ENCODE measurements at places on chromosomes 16 and 17.

DNA sequence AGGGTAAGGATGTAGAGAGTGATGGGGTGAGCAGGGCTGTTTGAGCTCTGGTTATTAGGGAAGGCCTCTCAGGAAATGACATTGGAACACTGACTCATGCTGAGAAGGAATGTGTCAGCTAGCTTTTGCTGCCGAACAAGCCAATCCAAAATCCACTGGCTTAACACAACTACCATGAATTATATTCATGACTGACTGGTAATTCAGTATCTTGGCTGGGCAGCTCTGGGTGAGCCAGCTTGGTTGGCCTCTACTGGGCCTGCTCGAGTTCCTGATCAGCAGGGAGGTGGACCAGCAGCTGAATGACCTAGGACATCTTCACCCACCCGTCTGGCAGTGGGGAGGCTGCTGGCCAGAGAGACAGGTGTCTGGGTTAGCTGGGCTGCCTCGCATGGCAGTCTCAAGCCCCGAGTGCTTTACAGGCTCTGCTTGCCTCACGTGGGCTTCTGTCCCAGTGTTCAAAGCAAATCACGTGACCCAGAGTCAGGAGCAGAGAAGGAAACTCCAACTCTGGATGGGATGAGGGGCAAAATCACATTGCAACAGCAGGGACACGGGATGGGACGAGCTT, 209.4 kb downstream of the KATNIP start:
- DNase-seq: no peak

DNA sequence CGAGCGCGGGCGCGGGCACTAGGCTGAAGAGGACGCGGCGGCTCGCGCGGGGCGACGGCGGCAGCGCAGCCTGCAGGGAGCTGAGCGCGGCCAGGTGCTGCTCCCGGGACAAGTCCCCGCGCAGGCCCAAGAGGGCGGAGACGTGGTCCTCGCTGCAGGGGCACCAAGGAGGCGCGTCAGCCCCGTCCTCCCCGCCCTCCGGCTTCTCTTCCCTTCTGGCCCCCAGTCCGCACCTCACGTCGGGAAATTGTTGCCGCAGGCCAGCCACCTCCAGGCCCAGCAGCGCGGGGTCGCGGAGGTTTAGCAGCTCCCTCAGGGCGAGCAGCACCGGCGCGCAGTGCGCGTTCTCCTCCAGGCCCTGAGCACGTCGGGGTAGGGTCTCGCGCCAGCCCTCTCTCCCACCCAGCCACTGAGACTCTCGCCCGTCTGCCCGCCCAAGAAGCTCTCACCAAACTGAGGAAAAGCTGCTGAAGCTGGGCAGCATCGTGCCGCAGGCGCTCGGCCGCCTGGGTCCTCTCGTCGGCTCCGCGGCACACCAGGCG, 761 bp upstream of the MATCAP1 start:
- DNase-seq: no peak

GRCh38 chr16:85554114-85554888, 58.8 kb upstream of the GSE1 start:
- peak; percentile 47 for DNase-seq

DNA sequence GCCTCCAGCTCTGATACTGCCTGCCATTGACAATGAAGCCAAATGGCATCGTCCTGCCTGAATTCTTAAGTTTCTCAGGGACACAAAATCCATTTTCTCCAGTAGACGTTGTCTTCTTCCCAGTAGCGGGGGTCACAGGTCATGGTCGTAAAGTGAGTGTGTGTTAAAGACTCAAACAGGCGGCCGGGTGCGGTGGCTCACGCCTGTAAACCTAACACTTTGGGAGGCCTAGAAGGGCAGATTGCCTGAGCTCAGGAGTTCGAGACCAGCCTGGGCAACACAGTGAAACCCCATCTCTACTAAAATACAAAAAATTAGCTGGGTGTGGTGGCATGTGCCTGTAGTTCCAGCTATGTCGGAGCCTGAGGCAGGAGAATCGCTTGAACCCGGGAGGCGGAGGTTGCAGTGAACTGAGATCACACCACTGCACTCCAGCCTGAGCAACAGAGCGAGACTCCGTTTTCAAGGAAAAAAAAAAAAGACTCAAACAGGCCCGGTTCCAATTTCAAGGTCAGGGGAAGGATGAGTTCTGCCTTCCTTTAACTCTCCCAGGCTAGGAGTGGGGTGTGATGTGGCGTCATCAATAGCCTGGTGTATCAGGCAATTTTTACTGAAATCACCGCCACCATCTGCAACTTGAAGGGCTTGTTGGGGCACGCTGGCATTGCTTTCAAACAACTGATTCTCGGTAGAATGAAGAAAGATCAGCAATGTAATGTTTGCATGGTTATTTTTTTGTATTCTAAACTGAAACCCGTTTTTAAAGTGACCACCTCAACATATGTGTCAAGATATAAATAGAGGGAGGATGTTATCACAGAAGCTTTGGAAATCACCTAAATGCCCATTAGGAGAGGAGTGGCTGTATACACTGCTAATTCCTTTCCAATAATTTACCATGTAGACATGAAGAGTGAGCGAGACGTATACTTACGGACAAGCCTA, 91.0 kb downstream of the WSCD1 start:
- no peak for DNase-seq

- DNase-seq: no peak
These were observed 111.8 kb downstream of the SMG6 start for GRCh38 chr17:2191785-2192184.

GRCh38 chr16:14193316-14193871, 122.3 kb downstream of the MRTFB start:
- peak; percentile 46 for DNase-seq

DNA sequence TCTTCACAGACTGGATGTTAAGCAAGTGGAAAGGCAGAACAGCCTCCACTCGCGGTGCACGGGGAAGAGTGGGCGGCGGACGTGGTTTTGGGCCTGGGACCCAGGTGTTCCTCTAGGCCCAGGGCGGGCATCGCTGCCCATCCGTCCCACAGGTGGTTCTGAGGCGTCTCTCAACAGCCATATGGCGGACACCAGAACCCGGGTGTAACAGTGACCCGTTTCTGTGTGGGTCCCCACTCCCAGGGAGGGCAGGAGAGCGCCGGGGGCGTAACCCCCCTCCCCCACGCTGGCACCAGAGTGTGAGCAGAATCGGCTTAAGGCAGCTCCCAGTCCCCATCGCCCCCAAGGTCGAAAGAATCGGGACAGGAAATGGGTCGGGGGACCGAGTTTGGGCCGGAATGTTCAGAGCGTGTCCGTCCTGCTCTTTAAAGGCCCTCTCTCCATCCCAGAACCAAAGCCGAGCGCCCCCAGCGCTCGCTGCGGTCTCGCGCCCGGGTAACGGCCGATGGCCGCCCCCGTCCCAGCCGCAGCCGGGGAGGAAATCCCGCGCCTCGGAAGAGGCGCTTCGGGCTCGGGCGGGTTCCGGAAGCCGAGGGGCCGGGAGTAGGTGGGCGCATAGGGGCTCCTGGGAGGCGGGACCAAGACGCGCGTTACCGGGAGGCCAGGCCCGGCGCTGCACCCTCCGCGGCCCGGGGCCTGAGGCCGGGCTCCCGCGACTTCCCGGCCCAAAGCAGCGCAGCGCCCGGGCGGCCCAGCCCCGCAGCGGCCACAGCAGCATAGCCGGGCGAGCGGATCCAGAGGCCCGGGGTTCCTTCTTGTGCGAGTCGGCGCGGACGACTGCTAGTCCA, at the start of gene TK2:
Gene TK2, minus strand, starts transcription at position 839 of the 848 bp plus-strand sequence. Its CDS starts 61 bp downstream, at position 778.
- no peak for DNase-seq

GRCh38 chr16:21336231-21336630, 58.1 kb upstream of the CRYM start:
- DNase-seq: no peak

GRCh38 chr17:57092171-57092570, 7.1 kb downstream of the AKAP1 start:
- no peak for DNase-seq

DNA sequence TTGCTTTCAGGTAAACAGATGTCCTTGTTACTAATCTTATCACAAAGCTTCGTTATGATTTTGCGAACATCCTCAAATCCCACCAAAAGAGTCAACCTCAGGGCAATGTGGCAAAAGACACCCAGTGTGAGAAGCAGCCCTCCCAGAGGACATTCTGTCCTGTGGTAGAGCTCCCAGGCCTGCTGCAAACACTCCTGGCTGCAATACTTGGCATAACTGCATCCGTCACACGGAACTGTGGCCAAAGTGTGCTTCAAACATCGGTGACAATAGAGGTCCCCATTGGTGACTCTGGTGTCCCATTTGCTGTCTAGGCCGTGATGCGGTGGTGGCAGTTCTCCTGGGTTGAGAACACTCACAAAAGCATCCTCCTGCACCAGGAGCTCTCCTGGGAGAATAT, 29.5 kb downstream of the SMYD4 start:
- DNase-seq: no peak

GRCh38 chr17:4696437-4696805, 7.5 kb downstream of the PELP1 start:
- DNase-seq: no peak

GRCh38 chr17:81298991-81299738, 4.1 kb upstream of the SLC38A10 start:
- DNase-seq: no peak

DNA sequence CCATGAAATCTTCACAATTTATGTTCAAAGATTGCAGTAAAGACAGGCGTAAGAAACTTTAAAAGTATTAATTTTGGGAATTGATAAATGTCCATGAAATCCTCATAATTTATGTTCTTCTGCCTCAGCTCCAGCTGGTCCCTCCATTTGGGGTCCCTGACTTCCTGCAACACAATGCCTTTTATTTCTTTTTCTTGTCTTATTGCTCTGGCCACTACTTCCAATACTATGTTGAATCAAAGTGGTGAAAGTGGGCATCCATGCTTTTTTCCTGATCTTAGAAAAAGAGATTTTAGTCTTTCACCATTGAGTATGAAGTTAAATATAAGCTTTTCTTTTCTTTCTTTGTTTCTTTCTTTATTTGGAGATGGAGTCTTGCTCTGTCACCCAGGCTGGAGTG, 14.3 kb downstream of the TAT start:
- no peak for DNase-seq

DNA sequence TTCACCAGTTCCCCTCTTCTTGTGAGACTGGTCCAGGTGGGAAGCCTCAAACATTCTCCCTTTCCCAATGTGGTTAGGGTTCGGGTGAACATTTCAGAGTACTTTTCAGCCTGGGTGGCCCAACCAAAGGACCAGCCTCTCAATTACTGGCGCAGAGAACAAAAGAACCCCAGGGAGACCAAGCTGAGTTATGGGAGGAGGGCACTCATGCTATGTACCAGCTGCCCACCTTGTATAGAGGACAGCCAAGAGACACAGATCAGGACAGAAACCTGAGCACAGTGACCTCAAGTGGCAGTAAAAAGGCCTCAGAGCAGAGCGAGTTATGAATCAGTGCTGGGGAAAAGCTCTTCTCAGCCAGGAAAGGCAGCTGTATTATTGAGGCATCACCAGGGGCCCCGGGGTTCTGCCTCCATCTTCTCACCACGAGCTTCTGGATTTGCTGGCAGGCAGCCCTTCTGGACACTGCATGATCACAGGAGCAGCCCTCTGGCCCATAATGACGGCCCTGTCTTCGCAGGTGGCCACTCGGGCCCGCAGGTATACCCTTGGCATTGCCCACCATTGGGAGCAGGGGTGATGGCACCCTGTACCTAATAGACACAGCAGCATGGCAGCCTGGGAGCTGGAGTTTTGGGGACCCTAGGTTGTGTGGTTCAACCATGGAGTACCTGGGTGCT, 3.8 kb downstream of the G6PC3 start:
- peak; percentile 45 for DNase-seq

DNA sequence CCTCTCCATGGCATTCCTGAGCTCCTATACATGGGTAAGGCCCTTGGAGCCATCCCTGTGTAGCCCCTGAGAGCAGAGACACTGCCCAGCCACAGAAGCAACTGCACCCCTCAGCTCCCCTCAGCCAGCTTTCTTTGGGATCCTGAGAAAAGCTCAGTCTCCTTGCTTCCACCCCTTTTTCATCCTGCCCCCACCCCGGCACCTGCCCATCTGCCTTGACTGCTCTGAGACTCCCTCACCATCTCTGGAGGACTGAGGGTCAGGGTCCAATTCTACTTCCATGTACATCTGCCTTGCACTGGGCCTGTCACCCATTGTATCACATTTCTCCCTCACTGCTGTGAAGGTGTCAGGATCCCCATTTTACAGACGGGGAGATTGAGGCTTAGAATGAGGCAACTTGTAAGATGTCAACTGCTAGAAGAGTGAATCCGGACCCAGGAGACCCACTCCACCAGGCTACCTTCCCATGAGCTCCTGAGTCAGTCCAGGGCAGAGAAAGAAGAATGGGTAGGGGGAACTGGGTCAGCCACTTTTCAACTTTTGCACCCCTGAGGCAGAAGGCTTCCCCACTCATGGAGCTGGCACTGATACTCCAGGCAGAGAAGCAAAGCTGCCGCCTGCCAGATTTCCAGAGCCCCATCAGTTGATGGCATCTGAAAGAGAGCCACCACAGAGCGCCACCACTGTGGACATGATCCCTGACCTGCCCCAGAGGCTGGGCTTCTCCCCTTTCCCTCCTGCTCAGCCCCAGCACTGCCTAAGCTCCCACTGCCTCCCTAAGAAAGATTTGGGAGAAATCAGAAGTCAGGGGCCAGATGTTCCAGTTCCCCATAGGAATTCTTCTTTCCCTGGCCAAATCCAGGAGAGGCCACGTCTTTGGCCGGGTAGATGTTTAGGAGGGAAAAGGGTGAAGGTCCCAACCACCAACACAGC, 135.4 kb downstream of the TMEM132E start:
- no peak for DNase-seq
